ENCODE measurements at places on chromosomes 5 and 9. TPM values are rescaled to one million over a fixed set of nuclear protein-coding genes. Genes with fewer than 3 reads are reported as not detected.

GRCh38 chr5:168215646-168216045 lies 75.8 kb upstream of the WWC1 start:
- H3K36me3 ChIP-seq = no peaks in the 10 kb centered on the region
- no peaks in the 10 kb centered on the region for H3K4me1 ChIP-seq
- no peak overlapping the region for H3K4me3 ChIP-seq

GRCh38 chr9:134688661-134689320 lies 47.2 kb downstream of the COL5A1 start:
- no peaks in the 10 kb centered on the region for H3K36me3 ChIP-seq
- no peak overlapping the region for H3K4me3 ChIP-seq
- H3K27me3 ChIP-seq = peaks cover 3% of the 10 kb centered on the region

DNA sequence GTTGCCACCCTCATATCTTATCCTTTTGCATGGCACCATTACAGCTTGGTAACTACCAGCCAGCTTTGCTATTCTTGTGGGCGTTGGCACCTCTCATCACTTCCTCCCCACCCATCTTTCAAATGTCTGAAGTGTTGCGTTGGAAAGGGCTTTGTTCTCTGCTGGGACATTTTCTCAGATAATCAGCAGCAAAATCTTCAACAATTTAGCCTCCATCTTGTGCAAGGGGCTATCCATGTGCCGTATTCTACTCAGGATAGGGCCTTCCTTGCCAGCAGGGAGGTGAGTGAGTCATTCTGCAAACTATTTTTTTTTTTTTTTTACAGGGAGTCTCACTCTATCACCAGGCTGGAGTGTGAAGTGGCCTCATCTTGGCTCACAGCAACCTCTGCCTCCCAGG lies 62.1 kb upstream of the NUDT12 start:
- no peaks in the 10 kb centered on the region for H3K36me3 ChIP-seq
- H3K4me1 ChIP-seq = no peaks in the 10 kb centered on the region
- no peak overlapping the region for H3K27ac ChIP-seq
- H3K27me3 ChIP-seq = no peaks in the 10 kb centered on the region

GZMA gene
- not detected for total RNA-seq

- no peak overlapping the region for H3K4me3 ChIP-seq
- DNase-seq = no peak
- no peak overlapping the region for H3K27ac ChIP-seq
- no peaks in the 10 kb centered on the region for H3K27me3 ChIP-seq
Observed at GRCh38 chr9:11045589-11045988, 432.8 kb upstream of the PTPRD start.

RFK gene
- total RNA-seq = 7.3 TPM

- no peaks in the 10 kb centered on the region for H3K36me3 ChIP-seq
- H3K27ac ChIP-seq = no peak overlapping the region
- H3K27me3 ChIP-seq = no peaks in the 10 kb centered on the region
- H3K4me1 ChIP-seq = peaks cover 4% of the 10 kb centered on the region
- no peak for DNase-seq
Observed at GRCh38 chr5:90166816-90167215, 242.7 kb downstream of the CETN3 start.

DNA sequence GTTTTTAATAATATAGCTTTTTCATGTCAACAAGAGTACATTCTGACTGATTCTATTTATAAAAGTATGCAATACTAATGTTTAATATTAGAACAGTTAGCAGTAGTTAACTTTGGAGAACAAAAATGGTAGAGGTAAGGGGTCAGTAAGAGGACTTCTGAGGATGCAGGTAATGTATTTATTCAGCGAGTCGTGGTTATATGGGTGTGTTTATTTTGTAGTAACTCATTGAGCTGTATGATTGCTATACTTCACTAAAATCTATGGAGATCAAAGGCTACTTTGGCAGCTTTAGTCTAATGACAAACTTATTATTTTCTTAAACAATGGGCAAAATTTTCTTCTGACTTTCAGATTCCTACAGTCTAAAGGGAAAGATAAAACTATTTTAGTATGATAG lies 146.5 kb downstream of the COMMD10 start:
- DNase-seq = no peak
- H3K4me1 ChIP-seq = no peaks in the 10 kb centered on the region
- no peak overlapping the region for H3K27ac ChIP-seq
- H3K27me3 ChIP-seq = no peaks in the 10 kb centered on the region

- H3K27me3 ChIP-seq = no peaks in the 10 kb centered on the region
- DNase-seq = no peak
- no peak overlapping the region for H3K4me3 ChIP-seq
- H3K27ac ChIP-seq = no peak overlapping the region
- no peaks in the 10 kb centered on the region for H3K36me3 ChIP-seq
Observed at GRCh38 chr5:125220284-125220683, 473.8 kb upstream of the ZNF608 start.

GRCh38 chr5:56641635-56642260 lies 173.6 kb upstream of the MAP3K1 start:
- H3K36me3 ChIP-seq = no peaks in the 10 kb centered on the region
- H3K27me3 ChIP-seq = no peaks in the 10 kb centered on the region
- peaks cover 30% of the 10 kb centered on the region for H3K4me1 ChIP-seq
- H3K27ac ChIP-seq = no peak overlapping the region
- H3K4me3 ChIP-seq = no peak overlapping the region
- no peak for DNase-seq

CNTLN gene
- total RNA-seq = 0.94 TPM

DNA sequence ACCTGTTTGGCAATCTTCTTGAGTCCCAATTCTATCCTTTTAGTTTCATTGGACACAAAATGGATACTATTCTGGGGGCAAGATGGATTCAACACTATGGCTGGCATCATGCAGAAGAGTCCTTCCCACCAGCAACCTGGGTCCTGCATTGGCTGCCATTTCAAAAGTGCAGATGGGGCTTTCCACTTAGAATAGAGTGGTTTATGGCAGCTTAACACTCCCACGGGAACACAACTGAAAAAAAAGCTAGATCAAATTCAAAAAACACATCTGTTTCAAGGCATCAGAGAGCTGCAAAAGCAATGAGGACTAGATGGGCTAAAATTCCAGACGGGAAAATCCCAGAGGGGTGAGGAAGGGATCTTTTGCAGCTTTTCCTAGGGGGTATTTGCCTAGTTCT lies 11.2 kb upstream of the HMHB1 start:
- H3K27me3 ChIP-seq = no peaks in the 10 kb centered on the region
- no peak for DNase-seq
- H3K4me3 ChIP-seq = no peak overlapping the region
- H3K36me3 ChIP-seq = no peaks in the 10 kb centered on the region

- no peaks in the 10 kb centered on the region for H3K36me3 ChIP-seq
- no peak for DNase-seq
- no peak overlapping the region for H3K27ac ChIP-seq
- no peak overlapping the region for H3K4me3 ChIP-seq
- H3K27me3 ChIP-seq = no peaks in the 10 kb centered on the region
Observed at GRCh38 chr5:85538362-85538761, 1079.4 kb upstream of the COX7C start.

GRCh38 chr5:1701216-1701864 lies 98.3 kb downstream of the MRPL36 start:
- no peak overlapping the region for H3K4me3 ChIP-seq
- no peak overlapping the region for H3K27ac ChIP-seq
- H3K4me1 ChIP-seq = no peaks in the 10 kb centered on the region
- H3K36me3 ChIP-seq = no peaks in the 10 kb centered on the region
- DNase-seq = no peak

DNA sequence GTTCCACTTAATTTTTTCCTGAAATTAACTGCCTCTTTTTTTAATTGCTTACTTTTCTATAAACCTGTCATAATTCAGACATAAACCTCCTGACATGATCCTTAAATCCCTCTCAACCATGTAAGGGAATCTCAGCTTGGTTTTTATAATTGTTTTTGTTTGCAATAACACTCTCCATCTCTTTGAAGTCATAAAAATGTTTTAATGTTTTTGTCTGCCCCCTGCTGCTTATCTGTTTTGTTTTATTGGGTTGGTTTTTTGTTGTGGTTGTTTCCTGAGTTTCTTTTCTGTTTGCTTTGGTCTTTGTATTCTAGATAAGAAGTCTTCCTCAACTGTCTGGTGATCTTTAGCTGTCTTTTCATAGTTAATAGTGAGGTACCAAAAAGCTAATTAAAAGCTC lies 142.0 kb downstream of the CDH6 start:
- H3K4me3 ChIP-seq = no peak overlapping the region
- H3K36me3 ChIP-seq = no peaks in the 10 kb centered on the region
- peaks cover 3% of the 10 kb centered on the region for H3K27me3 ChIP-seq
- DNase-seq = no peak

DNA sequence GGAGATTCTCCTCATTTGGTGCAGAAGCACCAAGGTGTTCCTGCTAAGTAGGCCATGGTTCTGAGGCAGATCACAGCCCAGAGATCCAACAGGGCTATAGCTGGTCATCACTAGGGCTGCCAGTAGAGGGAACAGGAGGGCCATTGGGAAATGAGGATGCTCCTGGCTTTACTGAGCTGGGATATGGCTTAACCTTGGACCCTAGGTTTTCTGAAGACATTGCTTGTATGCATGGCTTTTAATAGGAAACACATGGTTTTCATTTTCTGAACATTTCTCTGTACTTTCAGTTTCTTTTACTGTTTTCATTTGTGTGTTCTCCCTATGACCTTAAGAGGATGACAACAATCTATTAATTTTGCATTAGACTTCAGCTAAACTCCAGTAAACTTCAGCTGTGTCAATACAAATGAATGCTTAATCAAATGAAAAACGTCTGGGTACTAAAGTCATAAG lies at the start of gene IFNW1:
TSS of gene IFNW1 (minus strand) at position 406 of the 456 bp plus-strand sequence. CDS start at position 144, 262 bp downstream.
- peaks cover 14% of the 10 kb centered on the region for H3K4me1 ChIP-seq
- no peak within 1 kb of the TSS for H3K27ac ChIP-seq
- H3K36me3 ChIP-seq = no peaks in the 10 kb centered on the region
- no peaks in the 10 kb centered on the region for H3K27me3 ChIP-seq
- H3K4me3 ChIP-seq = no peak within 1 kb of the TSS

PRLR gene
- total RNA-seq = 0.39 TPM

DNA sequence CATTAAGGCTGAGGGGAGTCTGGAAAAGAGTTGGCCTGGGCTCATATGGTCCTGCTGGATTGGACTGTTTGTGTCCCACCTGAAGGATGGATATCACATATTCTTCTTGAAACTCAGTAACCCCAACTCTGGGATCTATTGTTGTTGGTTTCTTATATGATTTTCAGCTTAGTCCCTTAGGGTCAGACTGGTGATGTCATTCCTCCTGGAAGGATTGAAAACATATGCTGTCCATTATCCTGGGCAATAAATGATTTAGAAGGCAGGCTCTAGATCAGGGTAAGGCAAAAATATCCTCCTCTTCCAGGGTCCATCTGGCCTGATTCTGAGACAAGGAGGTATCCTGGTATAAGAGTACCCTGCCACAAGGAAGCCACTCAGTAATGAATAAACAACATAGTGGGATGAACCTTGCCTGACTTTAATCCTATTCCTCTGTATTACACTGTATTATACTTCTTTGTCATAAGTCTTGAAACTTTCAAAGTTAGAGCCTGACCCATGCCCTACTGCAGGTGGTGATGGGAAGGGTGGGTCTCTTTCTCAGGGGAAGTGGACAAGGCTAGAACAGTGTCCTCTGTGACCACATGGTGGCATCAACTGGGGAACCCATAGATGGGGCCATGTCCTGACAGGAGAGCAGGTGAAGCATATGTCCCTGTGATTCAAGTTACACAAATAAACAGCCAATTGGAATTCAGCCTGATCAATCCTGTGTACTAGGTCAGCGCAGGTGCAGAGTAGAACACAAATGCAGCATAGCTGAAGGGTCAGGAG lies 454.4 kb upstream of the TRPC7 start:
- DNase-seq = no peak
- no peak overlapping the region for H3K4me3 ChIP-seq
- no peaks in the 10 kb centered on the region for H3K36me3 ChIP-seq
- H3K4me1 ChIP-seq = no peaks in the 10 kb centered on the region

STX17 gene
- 40.2 TPM for total RNA-seq

NIPSNAP3A gene
- 20.8 TPM for total RNA-seq

DNA sequence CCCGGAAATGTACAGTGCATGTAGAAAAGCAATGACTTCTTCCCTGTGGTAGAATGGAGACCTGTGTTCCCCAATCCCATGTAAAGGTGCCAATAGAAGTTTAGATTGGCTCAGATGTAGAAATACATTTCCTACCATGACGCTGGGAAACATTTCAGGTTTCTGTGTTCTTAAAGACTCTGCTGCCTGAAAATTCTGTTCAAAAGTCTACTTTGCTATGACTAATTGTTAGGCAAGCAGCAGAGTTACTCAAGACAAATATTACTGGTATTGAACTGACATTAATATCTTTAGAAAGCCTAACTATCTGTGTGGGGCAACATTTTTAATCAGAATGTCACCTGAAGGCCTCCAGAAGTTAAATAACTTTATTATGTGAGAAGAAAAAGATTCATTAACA lies 75.5 kb upstream of the ELL2 start:
- H3K36me3 ChIP-seq = no peaks in the 10 kb centered on the region
- H3K27me3 ChIP-seq = no peaks in the 10 kb centered on the region
- DNase-seq = no peak

GRCh38 chr5:45687701-45688100 lies 8.5 kb downstream of the HCN1 start:
- no peaks in the 10 kb centered on the region for H3K36me3 ChIP-seq
- no peak overlapping the region for H3K27ac ChIP-seq
- H3K27me3 ChIP-seq = no peaks in the 10 kb centered on the region
- no peak overlapping the region for H3K4me3 ChIP-seq

CCDC180 gene
- 7.1 TPM for total RNA-seq

PDLIM7 gene
- 24.2 TPM for total RNA-seq

GRCh38 chr5:54822324-54822687 lies 163.1 kb downstream of the ESM1 start:
- no peak overlapping the region for H3K27ac ChIP-seq
- DNase-seq = no peak
- H3K4me1 ChIP-seq = no peaks in the 10 kb centered on the region
- H3K4me3 ChIP-seq = no peak overlapping the region
- H3K36me3 ChIP-seq = no peaks in the 10 kb centered on the region

DNA sequence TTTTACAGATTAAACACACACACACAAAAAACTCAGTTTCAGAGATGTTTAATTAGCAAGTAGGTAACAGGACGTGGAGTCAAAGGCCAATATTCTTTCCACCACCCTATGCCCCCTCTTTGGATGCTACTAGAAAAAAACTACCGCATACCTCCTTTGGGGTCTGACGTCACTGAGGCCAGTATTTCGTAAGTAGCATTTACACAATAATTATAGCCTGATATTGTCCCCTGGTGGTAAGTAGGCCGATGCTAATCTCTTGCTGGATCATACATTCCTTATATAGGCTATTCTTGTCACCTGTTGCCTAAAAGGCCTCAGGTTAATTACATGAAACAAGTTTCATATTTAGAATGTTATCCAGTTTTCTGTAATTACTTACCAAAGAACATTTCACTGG lies 21.0 kb upstream of the SMARCA2 start:
- H3K36me3 ChIP-seq = no peaks in the 10 kb centered on the region
- H3K27me3 ChIP-seq = no peaks in the 10 kb centered on the region
- no peak overlapping the region for H3K4me3 ChIP-seq

CD274 gene
- total RNA-seq = 7.0 TPM

GRCh38 chr9:124213396-124213795 lies 44.4 kb upstream of the NEK6 start:
- DNase-seq = no peak
- H3K4me3 ChIP-seq = no peak overlapping the region
- no peaks in the 10 kb centered on the region for H3K36me3 ChIP-seq
- no peak overlapping the region for H3K27ac ChIP-seq
- H3K4me1 ChIP-seq = peaks cover 88% of the 10 kb centered on the region
- H3K27me3 ChIP-seq = no peaks in the 10 kb centered on the region

All from B cell (primary cell).